ENCODE measurements at places on chromosomes 4 and X.

GRCh38 chrX:2679534-2680485 is 11.3 kb upstream of the CD99 start:
- DNase-seq: no peak

DNA sequence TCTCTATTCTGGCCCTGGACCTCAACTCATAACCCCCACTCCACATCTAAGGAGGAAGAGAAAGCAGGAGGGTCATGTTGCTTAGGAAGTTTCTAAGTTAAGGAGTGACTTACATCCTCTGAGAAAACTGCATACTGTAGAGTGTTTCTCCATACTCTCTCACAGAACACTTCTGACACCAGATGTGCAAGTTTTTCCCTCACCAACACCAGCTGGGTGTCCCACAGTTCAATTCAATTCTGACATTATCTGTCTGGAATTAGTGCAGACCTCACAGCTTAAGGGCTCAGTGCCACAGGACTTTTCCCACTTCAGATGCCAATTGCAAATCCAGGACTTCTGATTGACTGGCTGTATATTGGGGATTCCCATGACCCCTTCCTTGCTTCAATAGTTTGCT is 89.0 kb upstream of the SFRP2 start:
- no peak for DNase-seq

- DNase-seq: no peak
These were observed 51.7 kb upstream of the ATP8A1 start for GRCh38 chr4:42708625-42709024.

GRCh38 chr4:24777536-24778463 is 17.6 kb upstream of the SOD3 start:
- DNase-seq: no peak

DNA sequence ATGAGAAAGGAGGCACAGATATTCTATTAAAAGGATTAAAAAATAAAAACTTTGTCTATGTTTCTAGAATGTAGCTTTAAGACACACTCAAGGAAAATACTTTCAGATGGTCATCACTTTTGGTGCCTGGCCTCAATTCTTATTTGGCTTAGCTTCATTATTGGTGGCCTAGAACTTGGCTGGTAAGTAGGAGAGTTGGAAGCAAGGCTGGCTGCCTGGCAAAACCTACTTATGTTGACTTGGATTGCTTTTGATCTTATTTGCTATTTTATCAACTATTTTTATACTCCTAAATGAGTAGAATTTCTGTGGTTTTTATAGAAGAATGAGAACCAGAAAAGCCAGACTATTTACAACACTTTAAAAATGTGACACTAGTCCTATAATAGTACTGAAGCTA is 35.3 kb upstream of the JADE3 start:
- DNase-seq: no peak

DNA sequence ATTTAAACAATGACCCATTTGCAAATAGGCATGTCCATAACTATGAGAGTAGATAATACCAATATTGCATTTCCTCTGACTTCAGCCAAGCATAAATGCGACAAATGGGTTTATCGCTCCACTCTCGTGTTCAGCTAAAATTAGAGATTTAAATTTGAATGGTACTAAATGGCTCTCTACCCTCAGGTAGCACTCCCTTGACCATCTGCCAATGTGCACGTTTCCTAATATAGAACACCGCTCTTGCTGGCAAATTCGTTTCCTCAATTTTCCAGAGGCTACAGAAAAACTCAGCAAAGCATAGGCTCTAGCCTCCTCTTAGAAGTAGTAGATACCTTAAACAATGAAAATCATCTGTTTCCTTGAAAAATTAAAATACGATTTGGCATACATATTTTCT is 251.6 kb downstream of the ADGRA3 start:
- no peak for DNase-seq

DNA sequence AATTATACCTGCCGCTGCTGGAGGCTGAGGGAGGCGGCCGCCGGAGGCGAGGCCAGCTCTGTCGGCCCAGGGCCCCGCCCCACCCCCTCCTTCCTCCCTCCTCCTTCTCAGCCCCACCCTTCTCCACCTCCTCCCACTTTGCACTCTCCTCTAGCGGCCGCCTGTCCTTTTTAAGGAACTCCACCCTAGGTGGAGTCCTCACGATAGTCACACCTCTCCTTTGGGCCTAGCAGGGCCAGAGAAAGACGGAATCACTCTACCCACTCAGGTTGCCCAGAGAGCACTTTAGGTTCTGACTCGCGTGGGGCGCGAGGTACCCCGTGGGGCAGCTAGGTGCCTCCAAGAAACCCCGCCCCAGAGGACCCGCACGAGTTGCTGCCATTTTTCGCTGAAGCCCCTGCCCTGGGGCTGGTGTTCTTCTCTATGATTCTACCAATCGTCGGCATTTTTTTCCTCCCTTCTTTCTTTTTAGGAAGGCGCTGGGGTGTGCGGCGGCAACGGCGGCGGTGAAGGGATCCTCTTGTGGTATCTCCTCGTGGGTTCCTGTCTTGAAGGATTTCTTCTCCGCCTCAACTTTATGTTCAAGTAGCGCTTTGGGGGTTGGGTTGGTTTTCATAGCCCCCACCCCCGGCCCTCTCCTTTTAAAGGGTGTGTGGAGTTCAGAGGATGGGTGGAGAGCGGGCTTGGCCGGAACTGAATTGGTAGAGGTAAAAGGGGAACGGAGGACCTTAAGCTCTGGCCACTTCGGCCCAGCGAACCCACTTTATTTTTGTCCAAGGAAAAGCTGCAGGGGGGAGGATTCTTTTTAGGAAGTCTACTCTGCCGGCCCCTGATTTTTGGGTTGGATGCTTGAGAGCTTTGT is at the start of gene KLF8:
TSS of gene KLF8 (plus strand) at position 136 of the 862 bp plus-strand sequence. CDS start 979 bp downstream, outside the sequence.
- no peak for DNase-seq

GRCh38 chrX:22389556-22390179 is 117.0 kb downstream of the CBLL2 start:
- no peak for DNase-seq

- no peak for DNase-seq
These were observed 127.1 kb downstream of the PJA1 start for GRCh38 chrX:69038188-69038587.

DNA sequence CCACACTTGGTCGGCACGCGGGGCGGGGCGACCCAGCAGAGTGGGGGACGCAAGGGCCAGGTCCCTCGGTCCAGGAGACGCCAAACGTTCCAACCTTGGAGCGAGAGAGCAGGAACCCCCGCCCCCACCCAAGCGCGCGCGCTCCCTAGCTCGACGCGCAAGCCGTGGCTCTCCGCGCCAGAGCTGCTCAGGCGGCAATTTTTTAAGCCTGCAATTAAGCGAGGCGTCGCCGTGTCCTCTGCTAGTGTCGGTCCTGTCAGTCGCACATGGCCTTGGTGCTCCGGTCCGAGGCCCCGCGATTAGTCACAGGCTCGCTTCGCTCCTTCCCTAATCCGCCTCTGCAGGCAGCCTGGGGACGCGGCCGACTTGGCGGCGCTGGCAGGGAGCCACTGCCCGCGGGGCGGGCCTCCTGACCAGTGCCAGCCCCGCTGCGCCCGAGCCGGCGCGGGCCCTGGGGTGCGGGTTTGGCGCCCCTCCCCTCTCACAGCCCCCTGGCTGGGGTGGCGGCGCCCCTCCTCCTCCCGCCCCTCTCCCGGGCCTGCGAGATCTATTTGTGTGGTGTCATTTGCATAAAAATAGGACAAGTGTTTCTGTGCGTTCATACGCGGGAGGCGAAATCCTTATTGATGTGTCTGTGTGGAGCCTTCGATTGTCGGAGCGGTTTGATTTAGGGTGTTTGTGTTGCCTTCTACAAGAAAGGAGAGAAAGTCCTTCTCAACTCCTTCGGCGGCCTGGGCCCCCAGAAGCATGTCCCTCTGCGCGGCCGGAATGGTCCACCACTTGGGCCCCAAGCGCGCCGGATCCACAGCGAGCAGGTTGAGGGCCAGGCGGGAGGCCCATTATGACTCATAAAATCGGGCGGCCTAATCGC is 9.8 kb upstream of the BCOR start:
- no peak for DNase-seq

DNA sequence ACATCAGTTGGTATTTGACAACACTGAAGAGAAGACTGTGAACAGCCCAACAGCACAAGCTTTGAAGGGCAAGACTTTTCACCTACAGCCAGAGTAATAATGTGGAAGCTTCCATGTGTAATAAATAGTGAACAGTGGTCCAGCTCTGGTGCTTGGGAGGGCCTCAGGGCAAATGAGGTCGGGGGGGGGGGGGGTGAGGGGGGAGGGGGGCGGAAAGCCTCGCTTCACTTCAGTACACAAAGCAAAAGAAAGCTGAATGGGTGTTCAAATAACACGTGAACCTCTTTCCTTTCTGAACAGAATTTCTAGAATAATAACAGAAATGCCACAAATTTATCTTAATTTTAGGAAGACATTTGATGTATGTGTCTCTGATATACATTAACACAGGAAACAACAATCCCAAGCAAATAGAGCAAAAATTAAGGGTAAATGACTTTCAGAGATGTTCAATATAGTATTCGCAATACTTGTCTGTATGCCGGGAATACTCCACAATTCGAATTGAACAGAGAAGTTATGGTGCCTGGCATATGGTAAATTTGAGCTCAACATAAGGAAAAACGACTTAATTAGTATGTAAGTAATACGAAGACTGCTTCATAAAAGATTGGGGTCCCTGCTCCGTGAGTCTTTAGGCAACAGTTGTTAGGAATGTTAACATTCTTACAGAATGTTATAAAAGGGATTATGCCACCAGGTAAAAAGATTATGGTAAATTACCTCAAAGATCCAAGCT is 92.6 kb downstream of the FRYL start:
- no peak for DNase-seq

DNA sequence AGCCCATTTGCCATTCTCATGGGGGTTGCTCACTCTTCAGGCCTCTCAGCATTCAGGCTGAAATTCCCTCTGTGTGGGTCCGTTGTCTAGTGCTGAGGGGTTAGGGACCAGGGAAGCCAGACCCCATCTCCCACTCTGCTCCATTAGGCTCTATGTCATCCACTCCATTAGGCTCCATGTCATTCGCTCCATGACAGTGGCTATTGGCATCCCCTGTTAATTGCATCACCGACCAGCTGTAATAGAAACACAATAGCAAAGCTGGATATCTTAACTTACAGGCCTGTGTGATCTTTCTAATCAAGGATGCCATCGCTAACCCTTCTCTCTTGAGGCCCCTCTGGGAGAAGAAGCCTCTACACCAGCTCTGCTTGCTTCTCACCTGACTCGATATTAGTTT is 25.7 kb upstream of the ZNF518B start:
- no peak for DNase-seq

DNA sequence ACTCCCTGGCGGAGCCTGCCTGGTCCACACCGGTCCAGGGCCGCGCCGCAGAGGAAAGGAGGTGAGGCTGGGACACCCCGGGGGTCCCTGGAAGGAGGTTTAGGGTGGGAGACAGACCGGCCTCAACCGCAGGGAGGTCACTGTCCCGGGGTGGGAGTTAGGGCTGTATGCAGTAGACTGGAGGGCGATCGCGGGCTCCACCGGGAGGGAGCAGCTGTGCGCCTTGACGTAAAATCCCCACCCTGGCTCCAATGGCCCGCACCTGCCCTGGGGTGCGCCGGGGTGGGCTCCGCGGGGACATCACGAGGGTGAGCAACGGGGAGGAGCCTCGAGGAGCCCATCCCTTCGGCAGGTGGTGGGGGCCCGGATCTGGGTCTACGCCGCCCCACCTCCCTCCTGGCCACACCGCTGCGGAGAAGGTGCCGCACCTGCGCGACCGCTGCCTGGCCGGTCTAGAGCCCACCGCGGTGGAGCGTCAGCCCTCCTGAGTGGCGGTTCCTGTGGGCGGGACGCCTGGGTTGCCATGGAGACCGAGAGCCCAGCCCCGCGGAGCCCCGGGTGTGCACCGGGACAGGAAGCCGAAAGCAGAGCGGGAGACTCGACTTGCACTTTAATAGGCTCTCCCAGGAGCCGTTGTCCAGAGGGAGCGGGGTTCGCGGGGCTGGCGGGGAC is 105.1 kb downstream of the ADRA2C start:
- DNase-seq: no peak

DNA sequence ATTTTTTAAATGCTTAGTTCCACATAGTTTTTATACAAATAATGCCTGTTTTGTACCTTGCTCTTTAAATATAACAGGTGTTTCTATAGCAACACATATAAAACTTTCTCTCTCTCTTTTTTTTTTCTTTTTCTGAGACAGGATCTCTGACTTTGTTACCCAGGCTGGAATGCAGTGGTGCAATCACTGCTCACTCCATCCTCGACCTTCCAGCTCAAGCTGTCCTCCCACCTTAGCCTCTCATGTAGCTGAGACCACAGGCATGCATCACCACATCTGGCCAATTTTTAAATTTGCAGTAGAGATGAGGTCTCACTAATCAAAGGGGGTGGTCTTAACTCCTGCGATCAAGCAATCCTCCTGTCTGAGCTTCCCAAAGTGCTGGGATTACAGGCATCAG is 18.3 kb upstream of the SULT1E1 start:
- no peak for DNase-seq

DNA sequence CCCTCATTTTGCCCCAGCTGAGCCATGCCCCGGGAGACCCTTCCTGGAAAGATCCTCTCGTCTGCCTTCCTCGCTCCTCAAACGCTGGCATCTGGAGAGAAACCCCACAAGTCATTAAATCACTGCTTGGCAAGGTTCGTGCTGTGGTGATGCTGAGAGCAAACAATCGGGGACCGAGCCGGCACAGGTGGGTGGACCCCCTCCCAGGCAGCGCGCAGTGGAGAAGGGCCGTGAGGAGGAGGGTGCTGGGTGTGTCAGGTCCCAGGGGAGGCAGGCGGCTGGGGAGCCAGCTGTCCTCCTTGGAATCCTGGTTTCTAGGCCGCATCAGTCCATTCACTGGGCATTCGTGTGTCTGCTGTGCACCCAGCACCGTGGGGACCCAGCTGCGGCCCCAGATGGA is 64.9 kb upstream of the PSAPL1 start:
- DNase-seq: no peak

GRCh38 chrX:124263743-124264142 is 68.7 kb upstream of the TEX13D start:
- no peak for DNase-seq

GRCh38 chr4:34850968-34851367 is 1393.3 kb downstream of the ARAP2 start:
- DNase-seq: no peak

DNA sequence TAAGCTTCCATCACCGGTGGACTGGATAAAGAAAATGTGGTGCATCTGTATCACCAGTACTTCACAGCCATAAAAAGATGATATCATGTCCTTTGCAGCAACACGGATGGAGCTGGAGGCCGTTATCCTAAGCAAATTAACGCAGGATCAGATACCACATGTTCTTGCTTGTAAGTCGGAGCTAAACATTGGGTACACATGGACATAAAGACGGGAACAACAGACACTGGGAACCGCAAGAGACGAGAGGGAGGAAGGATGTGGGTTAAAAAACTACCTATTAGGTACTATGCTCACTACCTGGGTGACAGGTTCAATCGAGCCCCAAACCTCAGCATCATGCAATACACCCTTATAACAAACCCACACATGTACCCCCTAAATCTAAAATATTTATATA is 16.3 kb upstream of the IDS start:
- no peak for DNase-seq
